NCI-H187 treated with DMSO at 0.1 percent for 48 hours (cell line): ENCODE measurements at places on chromosomes 11 and 22.

DNA sequence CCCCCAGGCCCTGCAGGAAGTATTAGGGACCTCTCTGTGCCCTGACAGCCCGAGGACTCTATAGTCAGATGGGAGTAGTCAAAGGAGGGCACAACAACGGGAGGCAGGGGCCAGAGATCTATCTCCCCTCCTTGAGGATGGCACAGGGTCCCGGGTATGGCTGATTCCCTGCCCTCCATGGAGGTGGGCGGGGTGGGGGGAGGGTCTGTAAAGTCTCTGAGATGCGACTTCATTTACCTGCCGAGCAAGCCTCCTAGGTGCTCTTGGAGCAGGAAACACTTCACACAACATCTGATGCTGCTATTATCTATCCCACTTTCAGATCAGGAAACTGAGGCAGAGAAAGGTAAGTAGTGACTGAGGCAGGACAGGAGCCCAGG is 769 bp upstream of the CDC42EP1 start:
- no peak for DNase-seq

DNA sequence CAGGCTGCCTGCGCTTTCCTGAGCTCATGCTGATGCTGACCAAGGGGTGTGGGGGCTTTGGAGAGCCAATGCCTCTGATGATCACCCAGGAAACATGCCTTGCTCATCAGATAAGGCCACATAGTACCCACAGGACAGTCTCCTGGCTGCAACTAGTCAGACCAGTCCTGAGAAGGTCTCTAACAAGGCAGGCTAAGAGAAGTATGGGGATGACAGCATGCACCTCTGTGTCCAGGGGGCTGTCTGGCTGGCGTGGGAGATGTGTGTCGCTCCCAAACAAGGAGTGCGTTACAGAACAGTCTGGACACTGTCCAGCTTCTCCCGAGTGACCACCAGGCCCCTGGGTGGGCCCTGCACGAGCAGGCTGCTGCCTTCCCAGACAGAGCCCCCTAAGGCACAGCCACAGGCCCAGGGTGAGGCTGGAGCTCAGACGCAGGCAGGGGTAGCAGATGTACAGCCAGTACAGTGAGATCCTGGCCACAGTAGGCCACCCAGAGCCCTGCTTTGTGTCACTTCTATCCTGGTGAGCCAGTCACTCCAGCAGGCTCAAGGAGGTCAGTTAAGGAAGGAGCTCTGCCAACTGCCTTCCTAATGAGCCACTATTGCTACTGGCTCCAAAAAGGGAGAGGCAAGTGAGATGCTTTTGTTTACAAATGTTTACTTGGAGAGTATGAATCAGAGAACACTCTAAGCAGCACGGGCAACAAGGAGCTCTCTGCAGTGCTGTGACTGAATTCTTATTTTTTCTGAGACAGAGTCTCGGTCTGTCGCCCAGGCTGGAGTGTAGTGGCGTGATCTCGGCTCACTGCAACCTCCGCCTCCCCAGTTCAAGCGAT is 66.0 kb upstream of the CLTCL1 start:
- no peak for DNase-seq

DNA sequence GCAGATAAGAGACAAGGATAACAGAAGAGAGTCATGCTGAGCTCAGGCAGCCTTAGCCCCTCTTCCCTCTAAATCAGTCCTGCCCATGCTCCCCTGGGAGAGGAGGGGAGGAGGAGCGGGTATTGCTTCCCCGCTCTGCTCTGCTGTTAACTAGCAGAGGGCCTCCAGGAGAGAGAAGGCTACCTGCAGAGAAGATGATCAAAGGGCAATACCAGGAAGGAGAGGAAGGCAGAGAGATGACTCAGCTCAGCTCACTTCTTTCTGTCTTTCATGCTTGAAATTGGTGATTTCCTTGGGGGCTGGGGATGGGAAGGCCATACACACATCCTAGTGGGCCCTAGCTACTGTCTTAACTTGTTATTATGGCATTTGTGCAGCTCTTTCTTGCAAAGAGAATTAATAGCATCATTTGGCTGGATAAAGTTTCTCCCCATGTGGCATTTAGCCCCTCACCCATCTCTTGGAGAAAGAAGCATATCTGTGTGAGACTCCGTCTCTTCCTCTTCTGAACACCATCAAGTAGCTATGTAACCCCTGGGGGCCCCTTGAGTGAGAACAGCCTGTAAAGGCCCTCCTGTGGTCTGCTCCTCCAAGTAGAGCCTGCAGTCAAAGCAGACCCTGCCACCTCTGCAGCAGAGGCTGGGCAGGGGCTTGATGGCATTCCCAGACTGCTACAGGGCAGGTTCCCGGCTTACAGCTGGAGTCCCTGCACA is 33.4 kb upstream of the AMOTL1 start:
- no peak for DNase-seq

GRCh38 chr22:27080036-27080578 is 422.7 kb downstream of the MIAT start:
- no peak for DNase-seq

DNA sequence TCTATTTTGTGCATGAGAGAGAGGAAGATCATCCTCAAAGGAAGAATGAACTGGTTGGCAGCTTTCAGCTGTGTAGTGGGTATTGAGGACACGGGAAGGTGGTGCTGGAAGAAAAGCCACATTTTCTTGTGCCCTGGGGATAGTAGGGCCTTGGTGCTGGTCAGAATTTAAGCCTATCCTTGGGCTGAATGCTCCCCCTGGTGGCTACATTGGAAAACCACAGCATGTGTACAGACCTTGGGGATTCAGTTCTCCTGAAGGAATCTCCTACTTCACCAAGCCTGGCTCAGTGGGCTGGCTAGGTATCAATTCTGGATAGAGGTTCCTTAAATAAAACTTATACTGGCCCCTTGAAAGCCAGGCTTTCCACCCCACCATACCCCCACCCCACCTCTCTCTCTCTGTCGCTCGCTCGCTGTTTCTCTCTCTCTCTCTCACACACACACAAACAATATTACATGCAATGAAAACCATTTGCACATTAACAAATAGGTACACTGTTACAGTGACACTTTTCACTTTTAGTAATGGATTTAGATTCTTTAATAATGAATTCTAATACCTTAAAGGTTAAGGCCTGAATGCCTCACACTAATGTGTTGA is 2.8 kb upstream of the OR51M1 start:
- DNase-seq = peak; percentile 5

GRCh38 chr22:22816171-22816514 is 71.5 kb upstream of the IGLL5 start:
- DNase-seq = peak; percentile 36

DNA sequence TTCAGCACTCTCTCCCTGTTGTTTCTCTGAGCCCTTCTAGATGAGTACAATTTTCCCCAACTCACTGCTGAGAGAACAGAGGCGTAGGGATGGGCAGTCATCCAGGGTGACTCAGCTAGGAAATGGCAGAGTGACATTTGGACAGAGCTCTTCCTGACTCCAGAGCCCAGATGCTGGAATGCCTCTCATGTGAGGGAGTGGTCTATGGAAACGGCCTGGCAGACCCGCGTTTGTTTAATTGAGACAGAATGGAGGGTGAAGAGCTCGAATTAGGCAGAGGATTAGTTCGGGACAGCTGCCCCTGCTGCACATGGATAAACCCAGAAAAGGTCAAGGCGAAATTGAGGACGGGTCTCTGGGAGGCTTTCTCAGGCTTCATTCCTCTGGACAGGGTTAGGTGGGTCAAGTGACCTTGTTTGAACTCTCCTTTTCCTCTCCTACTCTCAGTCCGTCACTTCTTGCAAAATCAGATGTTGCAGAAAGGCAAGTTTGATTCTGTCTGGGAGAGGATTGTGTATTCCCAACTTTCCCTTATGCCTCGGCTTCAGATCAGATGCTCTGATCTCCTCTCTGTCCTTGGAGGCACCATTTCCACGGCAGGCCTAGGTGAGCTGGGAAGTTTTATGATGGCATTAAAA is 7.6 kb upstream of the LMO2 start:
- DNase-seq = no peak

DNA sequence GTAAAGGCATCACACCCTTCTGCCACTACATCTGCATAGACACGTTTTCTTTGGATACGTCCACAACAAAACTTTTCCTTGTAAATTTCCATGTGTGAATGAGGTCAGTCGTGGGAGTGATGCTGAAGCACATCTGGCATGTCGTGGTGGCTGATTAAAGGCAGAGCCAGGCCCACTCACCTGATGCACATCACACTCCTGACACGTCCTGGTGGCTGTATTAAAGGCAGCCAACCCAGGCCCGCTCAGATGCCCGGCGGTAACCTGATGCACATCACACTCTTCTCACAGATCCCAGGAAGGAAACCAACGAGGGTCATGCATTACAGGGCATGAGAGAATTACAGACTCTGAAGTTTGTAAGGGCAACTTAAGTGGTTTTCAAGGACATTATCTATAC is 321.6 kb upstream of the B3GAT1 start:
- no peak for DNase-seq

DNA sequence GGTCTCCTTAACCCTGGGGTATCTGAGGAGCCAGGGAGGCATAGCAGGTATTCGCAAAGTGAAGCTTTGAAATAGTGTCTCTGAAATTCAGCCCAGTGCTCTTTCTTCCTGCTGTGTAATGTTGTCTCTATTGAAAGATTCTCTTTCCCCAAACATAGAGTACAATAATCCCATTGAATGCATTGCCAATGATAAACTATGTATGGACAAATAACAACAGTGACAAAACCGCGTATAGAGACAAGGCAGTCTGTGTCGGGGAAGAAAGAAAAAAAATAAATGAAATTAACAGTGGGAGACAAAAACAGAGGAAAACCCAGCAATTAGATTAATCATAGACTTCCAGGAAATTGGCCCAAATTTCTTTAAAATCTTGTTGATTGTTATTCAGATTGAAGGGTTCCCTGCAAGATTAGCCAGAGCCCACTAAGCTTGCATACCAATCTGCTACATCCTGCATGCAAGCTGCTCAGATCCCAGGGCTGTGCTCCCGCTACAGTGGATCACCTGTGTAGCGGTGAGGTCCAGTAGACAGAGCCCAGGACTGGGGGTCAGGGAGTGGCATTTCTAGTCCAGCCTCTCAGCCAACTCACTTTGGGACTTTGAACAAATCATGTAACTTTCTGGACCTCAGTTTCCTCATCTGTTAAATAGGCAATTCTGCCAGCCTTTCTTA is 492.8 kb downstream of the INSC start:
- DNase-seq = no peak

DNA sequence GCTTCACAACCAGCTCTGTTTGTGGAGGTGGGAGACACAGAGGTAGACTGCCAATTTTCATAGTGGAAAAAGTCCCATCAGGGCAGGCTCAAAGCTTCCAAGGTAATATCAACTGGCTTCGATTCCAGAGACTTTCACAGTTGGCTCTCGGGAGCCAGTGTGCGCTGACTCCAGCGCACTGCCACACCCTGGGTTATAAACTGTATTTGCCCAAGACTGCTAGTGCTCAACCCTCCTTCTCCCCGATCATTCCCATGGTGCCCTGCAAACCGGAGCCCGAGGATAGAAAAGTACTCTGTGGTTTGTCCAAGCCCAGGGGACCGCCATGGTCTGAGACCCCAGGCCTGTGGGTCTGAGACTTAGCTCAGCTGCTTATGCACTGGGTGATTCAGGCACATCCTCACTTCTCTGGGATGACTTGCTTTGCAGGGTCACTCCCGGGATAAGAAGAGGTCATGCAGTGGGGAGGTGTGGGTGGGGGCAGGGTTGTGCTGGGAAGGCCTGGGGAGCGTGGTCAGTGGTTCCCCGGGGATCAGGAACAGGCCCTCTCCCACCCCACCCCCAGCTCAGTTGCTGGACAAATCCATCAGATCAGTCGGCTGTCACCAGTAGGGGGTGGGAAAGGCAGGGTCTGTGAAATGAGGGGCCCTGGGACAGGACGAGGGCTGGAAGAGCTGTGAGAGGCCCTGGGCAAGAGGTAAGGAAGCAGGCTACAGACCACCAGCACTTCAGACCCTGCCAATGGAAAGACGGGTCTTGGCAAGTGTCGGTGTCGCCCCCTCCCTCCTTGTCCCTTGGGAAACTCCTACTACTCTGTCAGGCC is 26.7 kb upstream of the PICK1 start:
- DNase-seq = no peak

- no peak for DNase-seq
Observed at GRCh38 chr11:126604461-126604860, 249.0 kb downstream of the ST3GAL4 start.

DNA sequence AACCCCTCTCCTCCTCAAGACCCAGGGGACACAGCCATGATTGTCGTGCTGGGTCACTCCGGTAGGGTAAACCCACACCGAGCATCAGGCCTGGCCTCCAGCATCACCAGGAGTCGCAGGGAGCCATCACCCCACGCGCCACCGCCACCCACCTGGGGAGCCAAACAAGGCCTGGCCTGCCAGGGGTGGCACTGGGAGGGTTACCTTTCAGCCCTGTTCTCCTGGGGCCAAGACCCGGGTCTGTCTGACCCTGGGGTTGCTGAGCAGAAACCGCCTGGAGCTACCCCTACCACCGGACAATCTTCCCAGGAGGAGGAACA is 39.3 kb upstream of the NNMT start:
- DNase-seq = no peak

- DNase-seq = no peak
Observed at GRCh38 chr11:28981381-28981780, 873.2 kb downstream of the METTL15 start.

DNA sequence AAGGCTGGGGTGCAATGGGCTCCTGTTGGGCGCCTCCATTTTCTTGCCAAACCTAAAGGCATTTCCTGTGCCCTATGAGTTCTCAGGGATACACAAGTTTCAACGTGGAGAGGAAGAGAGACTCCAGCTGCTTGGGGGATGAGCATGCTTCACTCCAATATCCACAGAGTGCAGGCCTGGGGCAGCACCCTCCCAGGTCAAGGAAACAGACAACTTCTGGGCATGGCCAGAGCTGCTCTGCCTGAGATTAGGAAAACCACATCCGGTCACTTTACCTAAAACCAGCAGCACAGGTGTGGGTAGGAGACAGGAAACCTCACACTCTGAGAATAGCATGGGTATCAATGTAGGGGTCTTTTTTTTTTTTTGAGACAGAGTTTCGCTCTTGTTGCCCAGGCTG is 28.7 kb downstream of the TMEM184B start:
- no peak for DNase-seq

- DNase-seq = no peak
Observed at GRCh38 chr11:66646828-66647227, 8.3 kb downstream of the RBM4 start.

GRCh38 chr11:64379160-64379559 is 20.2 kb downstream of the RPS6KA4 start:
- DNase-seq = no peak

- DNase-seq = no peak
Observed at GRCh38 chr11:35971841-35972422, 28.1 kb downstream of the LDLRAD3 start.

DNA sequence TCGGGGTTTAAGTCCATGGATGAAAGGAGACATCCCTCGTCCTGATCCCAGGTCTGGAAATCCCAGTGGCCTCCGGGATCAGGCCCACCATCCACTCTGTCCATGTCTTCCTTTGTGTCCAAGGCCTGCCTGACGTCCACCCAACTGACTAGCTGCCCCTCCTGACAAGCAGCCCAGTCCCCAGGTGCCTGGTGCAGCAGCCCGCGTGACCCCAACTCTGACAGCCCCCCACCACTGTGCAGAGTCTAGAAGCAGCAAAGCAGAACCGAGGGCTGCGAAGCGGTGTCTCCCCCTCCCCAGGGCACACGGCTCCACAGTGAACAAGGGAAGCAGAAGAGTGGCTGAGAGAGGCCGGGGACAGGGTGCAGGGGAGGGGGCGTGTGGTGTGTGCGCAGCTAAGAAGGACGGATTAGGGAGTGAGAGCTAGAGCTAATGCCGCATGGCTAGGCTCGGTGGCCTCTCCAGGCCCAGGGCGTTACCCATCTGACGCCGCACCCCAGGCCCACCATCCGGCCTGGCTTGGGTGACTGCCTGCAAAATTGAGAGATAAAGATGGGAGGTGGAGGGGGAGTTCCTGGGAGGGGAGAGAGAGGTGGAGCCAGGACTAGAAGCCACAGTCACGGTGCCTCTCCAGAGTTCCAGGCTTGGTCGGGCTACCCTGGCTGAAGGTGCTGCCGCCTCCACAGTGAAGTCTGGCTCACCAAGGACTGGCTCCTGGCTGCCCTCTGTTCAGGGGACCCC is 16.6 kb upstream of the BAIAP2L2 start:
- DNase-seq = no peak
